ENCODE measurements at places on chromosomes 5 and 9. TPM values are rescaled to one million over a fixed set of nuclear protein-coding genes. Genes with fewer than 3 reads are reported as not detected.
A peak's percentile ranks its signal among the peaks of the same experiment; 100 is the strongest.

DNA sequence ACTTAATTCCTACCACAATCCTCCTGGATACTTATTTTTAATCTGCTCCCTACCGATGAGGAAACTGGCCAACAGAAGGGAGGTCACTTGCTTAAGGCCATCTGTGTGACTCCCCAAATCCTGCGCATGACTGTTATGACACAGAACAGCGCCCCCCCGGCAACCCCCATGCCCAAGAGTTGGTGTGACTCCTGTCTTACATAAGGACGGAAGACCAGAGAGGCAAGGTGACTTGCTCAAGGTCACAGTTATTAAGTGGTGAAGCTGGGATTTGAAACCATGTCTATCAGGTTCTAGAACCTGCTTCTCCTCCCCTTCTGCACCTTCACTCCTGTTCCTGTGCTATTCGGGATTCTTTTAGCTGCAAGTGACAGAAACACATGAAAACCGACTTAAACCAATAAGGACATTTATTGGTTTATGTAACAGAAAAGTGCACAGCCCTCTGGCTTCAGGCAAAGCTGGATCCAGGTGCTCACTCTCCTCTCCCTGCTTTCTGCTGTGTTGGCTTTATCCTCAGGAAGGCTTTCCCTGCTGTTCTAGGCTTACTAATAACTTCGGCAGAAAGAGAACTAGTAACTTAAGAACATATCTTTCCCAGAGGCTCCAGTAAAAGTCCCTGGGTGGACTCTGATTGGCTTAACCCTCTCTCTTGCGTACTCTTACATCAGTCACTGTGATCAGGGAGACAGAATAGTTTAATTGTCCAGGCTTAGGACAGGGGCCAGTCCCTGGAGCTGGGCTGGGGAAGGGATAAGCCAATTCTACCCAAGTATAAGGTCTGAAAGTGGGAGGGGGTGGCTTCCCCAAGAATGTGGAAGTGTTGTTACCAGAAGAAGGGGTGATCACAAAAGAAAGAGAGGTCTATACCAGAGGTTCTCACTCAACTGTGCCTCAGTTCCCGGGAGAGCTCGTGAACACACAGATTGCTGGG is 43.7 kb downstream of the FGF18 start:
- no peak for DNase-seq

The FAM221B gene
- 0.29 TPM for total RNA-seq

- DNase-seq, result peak; percentile 58
Measured at GRCh38 chr5:58922461-58923171, 339.7 kb downstream of the RAB3C start.

GRCh38 chr9:63728287-63728686 is 1556.7 kb downstream of the FOXD4L5 start:
- DNase-seq, result no peak

DNA sequence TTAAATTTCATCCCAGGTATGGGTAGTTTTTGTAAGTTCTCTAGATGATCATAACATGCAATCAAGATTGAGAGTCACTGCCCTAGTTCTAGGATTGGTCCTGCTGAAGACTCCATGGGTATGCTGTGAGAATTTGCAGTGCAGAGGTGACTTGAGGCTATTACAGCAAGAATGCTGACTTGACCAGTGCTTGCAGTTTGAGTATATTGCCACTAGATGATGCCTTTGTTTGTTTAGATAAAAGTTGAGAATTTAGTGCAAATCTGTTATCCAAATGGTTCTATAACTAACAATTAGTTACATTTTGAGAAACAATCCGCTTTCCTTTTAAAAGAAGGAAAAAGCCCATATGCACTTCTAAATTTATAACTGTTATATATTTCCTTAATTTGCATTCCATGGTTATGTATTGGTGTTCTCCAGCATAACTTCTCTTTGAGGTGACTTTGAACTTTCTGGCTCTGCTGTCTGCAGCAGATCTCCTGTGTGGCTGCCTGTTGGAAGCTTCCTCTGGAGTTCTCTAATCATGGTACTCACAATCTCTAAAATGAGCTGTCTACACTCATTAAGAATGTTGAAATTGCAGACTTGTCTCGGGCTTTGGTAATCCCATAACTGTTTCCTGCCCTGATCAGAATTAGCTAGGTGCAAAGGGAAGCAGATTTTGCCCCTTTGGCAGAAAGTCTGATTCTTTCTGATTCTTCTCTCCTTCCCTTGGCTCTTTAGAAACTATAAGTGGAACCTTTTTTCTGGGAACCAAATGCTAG is 24.9 kb downstream of the MELK start:
- peak; percentile 47 for DNase-seq

- DNase-seq, result peak; percentile 10
Measured at GRCh38 chr5:153267506-153267905, 223.0 kb upstream of the GRIA1 start.

GRCh38 chr5:148651528-148651927 is 2.8 kb downstream of the HTR4 start:
- no peak for DNase-seq
